ENCODE measurements at places on chromosomes 1 and 21. TPM values are rescaled to one million over a fixed set of nuclear protein-coding genes. Genes with fewer than 3 reads are reported as not detected.
A peak's percentile ranks its signal among the peaks of the same experiment; 100 is the strongest.

IQCC gene
- 2.2 TPM for total RNA-seq

DNA sequence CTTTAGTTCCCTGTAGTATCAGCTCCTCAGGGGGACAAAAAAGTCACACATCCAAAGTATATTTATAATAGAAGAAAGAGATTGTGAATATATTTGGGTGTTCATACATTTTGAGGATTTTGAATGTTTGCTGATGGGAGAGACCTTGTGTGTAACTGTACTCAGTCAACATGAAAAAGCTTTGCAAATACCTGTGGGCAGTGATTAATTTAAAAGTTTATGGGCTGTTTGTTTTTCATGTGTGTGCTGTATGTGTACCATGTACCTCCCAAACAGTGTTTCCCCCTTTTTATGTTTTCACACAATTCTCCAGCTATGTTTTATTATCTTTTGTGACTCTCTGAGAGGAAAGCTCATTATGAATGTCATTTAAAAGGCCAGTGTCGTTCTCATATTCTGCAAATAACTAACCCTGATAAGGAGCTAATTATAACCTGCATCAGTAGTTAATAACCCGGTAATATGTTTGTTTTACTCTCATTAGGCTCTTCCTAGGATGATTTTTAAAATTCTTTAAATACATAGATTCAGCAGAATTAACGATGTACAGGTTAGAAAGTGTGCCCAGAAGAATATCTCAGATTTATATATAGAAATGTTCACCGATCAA, 271.5 kb downstream of the NFIA start:
- DNase-seq: no peak

PAX7 gene
- not detected for total RNA-seq

KRTAP21-2 gene
- not detected for total RNA-seq

GRCh38 chr1:172500207-172500606, 32.7 kb upstream of the SUCO start:
- no peak for DNase-seq

DNA sequence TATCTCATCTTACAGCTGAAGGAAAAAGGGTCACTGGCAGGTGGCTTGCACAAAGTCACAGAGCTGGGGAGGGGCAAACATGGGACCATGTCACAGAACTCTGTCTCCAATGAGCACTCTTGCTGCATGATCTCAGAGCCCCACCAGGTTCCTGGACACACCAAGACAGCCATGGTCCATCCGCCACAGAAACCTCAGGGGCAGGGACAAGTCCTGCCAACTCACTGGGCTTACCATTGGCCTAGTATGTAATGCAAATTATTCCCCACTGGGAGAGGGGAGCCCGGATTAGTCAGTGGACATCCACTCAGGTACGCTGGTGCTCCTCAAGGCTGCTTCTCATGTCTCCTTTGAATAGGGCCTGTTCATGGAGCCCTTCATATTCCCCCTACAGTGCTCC, 14.2 kb downstream of the S100A7A start:
- DNase-seq: no peak

DNA sequence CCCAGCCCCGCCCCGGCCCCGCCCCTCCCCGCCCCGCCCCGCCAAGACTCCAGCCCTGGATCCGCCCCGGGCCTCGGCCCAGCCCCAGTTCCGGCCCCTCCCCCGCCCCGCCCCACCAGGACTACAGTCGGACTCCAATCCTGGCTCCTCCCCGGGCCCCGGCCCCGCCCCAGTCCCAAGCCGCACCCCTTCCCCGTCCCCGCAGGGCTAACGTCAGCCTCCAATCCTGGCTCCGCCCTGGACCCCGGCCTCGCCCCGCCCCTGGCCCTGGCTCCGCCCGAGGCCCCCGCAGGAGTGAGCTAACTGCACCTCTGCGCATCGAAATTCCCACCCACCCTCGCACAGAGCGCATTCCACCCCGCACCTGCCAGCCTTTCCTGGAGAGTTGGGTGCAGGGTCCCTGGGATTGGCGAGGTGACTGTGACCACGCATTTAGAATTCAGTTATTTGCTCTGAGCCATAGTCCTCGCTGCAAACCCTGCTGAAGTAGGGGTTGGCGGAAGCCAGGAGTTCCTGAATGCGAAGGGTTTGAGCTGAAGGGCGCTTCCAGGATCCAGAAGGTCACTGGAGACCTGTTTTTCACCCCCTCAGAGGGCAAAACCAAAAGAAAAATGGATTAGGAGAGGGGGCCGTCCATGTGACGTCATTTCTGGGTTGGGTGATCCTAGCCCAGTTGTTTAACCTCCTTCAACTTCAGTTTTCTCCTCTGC, 588 bp upstream of the IGSF8 start:
- DNase-seq: peak; percentile 87

GRCh38 chr1:13798120-13798519, 98.1 kb downstream of the PRDM2 start:
- DNase-seq: no peak

DNA sequence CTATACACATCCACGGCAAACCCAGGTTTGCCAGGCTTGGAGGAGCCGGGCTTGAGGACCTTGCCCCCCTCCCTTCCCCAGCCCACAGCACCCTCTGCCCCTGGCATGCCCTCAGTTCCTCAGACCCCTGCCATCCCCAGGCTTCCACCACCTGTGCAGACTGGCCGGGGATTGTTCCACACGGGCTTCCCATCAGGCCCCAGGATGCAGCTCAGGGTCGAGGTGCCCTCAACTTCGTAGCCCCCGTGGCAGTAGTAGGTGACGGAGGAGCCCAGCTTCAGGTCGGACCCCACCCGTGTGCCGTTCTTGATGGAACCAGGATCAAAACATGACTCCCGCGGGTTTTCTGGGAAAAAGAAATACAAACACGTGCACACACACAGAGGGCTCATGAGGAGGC, 163.8 kb downstream of the ZSCAN20 start:
- DNase-seq: no peak

DCDC2B gene
- not detected for total RNA-seq

DNA sequence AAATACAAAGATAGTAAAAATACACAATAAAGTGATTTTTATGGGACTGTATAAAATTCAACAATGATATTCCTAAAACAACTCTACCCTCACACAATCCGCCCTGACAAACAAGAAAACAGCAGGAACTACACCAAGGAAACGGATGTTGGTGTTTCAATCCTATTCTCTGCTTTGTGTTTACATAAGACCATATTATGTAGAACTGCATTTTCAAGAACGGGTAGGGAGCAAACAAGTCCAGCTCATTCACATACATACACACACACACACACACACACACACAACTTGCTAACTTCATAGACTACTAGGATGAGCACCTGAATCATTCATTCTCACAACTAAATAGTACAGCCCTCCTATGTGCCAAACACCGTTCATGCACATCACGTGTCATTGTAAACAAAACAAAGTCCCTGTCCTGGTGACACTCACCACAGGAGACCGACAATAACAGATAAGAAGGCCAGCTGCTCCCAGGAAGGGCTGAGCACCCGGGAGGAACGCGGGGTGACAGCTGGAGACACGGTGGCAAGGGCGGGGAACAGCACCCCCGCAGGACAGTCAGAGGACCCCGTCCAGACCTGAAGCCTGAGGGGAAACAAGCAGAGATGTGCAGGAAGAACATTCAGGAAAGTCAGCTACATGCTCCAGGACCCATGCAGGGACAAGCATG, 43.0 kb downstream of the NPHP4 start:
- no peak for DNase-seq

DNA sequence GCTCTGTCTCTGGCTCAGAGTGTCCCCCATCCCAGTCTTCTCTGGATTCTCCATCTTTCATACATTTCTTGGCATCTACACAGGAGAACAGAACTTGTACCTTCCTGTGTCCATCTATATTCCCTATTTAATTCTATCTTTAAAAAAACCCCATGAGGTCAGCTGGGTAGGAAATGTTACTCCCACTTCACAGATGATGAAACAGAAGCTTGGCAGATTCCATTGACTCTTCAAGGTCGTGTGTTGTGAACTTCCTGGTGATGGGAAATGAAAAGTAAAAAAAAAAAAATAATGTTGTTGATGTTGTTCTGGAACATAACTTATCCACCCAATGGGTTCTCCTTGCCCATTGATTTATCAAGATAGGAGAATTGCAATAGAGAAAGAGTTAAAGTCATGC, 8.9 kb downstream of the CHI3L2 start:
- DNase-seq: no peak

DNA sequence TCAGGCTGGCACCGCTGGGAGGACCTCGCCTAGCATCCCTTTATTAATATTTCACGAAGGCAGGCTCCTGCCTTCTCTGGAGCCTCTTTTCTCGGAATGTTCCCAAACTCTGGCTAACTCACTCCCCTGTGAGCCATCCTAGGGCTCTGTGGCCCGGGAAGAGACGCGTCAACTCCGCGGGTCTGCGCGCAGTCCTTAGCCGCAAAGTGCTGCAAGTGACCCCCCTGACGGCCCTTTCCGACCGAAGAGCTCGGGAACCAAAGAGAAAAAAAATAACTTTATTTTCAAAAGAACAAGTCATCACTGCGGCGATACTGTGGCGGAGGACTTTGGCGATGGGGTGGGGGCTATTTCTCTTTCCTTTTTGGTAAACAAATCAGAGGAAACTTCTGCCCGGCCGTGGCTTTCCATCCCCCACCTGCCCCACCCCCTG, 14.6 kb downstream of the NR5A2 start:
- no peak for DNase-seq

- DNase-seq: peak; percentile 41
Measured at GRCh38 chr1:156214024-156214748, 1.4 kb downstream of the PMF1 start.

GRCh38 chr21:34031835-34032370, 41.5 kb upstream of the MRPS6 start:
- DNase-seq: no peak

DNA sequence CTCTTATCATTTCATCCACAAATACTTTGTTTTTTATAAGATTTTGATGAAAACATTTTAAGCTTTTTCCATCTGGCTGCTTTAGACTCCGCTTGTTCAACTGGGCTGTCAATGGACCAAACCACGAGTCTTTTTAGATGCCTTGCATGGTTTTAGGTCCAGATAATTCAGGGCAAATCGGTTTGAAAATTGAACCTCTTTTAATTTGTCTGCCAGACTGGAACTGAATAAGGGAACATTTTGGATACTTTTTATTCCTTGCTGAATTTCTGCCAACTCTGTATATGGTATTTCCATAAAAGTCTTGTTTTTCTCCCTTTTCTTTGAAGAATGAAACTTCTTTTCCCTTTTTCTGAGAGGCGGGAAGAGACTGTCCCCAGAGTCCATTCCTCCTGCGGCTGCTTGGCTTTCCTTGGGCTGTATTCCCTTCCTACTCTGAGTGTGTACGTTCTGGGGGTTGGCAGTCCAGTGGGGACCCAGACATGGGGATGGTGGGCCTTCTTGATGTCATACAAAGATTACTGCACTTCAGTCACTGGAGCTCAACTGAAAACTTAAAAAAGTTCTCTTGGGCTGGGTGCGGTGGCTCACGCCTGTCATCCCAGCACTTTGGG, 46.5 kb upstream of the CNN3 start:
- no peak for DNase-seq

DNA sequence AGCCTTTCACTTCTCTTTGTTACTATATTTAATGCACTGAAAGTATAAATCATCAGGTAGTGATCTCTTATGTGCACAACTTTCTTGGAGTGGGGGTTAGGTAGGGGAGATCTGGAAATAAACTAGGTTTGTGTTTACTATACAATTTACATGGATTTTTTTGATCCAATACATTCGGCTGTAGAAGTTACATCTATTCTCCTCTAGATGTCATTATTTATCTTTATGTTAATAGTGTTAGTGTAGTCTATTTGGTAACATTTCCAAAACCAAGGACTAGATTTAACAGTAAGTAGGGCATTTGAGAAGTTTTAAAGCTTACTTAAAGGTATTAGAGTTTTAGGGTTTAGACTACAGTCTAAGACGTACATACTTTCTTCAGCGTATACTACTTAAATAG, 5.4 kb downstream of the VPS45 start:
- peak; percentile 55 for DNase-seq

- DNase-seq: no peak
Measured at GRCh38 chr1:3483801-3484444, 29.5 kb downstream of the ARHGEF16 start.

DNA sequence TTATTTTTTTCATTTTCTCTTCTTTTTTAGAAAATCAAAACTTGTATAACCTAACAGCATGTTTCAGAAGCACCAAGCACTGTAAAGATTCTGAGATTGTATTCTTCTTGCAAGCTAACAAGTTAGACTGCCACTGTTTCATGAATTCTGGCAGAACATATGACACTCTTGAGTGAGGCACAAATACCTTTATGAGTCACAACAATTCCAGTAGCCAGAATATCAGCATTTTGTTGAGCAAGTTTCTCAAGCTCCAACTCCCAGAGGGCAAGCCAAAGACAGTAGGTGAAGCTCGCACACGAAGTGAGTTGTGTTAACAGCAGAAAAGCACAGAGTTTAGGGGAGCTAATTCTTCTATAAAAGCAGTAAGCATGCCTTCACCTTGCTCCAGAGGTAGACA, 268.8 kb upstream of the NCAM2 start:
- DNase-seq: no peak

DNA sequence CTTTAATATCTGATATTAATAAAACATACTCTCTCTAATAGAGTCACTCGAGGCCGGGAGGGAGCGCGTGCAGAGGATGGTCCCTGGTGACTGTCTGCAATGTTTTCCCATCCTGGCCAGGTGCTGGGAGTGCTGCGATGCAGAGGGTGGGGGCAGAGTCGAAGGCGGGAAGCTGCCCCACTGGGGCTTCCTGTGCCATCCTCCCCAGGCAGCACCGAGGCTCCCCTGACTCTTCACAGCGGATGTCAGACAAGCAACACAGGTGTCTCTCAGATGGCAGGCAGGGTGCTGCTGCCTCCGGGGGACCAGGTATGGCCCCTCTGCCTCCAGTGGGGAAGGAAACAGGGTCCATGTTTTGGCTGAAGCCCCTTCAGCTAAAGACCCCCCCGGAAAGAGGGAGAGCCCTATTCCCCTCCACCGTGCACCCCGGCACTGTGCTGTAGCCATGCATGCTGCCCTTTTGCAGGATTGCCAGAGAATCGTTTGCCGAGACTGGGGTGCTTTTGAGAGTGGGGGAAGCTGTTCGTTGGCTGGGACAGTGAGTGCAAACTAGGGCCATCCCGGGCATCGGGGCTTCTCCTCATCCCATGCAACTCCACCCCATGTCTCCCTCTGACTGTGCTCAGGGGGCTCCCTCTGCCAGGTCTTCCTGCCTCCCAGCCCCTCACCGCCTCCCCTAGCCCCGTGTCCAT, 32.1 kb upstream of the TTC34 start:
- no peak for DNase-seq

ZBTB7B gene
- total RNA-seq: 7.7 TPM

NLRP3 gene
- not detected for total RNA-seq

JTB gene
- total RNA-seq: 114 TPM

- DNase-seq: no peak
Measured at GRCh38 chr1:232452117-232452516, 177.8 kb downstream of the SIPA1L2 start.

- DNase-seq: no peak
Measured at GRCh38 chr1:236365999-236366570, 28.0 kb upstream of the EDARADD start.

ABCA4 gene
- under 0.01 TPM for total RNA-seq

GPR161 gene
- total RNA-seq: 11.1 TPM

Data from IMR-90 (cell line).